Right renal pelvis (tissue), 4 donors: ENCODE measurements at places on chromosomes 1 and 21. TPM values are rescaled to one million over a fixed set of nuclear protein-coding genes. Genes with fewer than 3 reads are reported as not detected.

ADAR gene
- polyA plus RNA-seq = 132 TPM

MYBPH gene
- polyA plus RNA-seq = 0.25 TPM

MAP10 gene
- 8.0 TPM for polyA plus RNA-seq

LAMC2 gene
- polyA plus RNA-seq = 6.0 TPM

LIPI gene
- polyA plus RNA-seq = 0.36 TPM

DNA sequence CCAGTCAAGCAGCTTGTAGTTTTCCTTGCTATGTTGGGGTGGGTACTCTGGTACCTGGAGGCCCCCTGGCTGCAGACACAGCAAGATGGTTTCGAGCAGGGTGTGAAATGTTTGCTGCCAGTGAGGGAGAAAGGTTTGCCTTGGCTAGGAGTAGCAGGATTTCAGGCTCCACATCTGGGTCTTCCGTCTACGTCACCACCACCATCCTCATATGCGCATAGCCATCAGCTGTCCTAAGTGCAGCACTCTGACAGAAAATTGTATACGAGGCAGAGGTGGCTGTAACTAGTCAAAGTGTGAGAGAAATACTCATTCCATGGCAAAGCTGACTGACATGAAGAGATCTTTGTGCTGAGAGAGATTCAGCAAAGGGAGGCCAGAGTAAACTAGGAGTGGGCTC is 212.6 kb downstream of the NFIA start:
- no peak for DNase-seq

- DNase-seq = no peak
These were observed 36.8 kb downstream of the KCNAB2 start for GRCh38 chr1:6082430-6082971.

DNA sequence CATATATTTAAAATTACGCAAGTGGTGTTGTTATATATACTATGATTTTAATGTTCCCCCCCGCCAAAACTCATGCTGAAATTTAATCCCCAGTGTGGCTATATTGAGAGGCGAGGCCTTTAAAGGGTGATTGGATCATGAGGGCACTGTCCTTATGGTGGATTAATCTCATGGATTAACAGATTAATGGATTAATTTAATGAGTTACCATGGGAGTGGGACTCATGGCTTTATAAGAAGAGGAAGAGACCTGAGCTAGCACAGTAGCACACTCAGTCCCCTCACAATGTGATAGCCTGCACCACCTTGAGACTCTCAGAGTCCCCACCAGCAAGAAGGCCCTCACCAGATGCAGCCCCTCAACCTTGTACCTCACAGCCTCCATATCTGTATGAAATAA is 34.8 kb downstream of the C1orf198 start:
- no peak for DNase-seq

GRCh38 chr1:184695023-184695422 is 59.6 kb downstream of the EDEM3 start:
- DNase-seq = no peak

DNA sequence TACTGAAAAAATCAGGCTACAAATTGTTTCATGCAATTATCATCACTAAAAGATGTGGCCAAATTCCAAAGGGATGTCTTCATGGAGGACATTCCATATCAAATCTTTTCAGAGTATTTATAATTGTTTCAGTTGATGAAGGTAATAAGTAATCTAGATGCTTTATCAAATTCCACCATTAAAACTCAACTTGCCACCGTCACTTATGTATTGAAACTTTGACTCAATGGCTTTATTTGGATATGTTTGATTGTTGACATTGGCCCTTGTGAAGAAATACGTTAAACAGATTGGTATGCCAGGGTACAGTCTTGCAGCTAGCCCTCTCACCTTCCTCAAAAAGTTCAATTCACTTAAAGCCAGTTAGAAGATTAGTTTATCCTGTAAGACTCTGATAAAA is 32.2 kb upstream of the PALMD start:
- no peak for DNase-seq

DNA sequence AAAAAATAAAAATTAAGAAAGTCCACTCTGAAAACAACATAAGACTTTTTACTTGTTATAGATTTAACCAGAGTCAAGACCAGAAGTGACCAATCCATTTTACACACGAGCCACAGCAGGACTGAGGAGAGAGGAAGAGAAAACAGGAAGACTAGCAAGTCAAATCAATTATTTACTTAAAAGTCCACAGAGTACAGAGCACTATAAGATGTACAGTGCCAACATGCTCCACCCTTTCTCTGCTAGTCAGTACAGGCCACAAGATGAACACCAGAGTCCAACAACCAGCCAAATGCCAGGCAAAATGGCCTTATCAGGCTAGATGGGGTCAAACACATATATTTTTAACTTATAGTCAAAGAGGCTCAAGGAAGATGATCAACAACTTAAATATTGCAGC is 19.5 kb downstream of the LUZP1 start:
- DNase-seq = no peak

DNA sequence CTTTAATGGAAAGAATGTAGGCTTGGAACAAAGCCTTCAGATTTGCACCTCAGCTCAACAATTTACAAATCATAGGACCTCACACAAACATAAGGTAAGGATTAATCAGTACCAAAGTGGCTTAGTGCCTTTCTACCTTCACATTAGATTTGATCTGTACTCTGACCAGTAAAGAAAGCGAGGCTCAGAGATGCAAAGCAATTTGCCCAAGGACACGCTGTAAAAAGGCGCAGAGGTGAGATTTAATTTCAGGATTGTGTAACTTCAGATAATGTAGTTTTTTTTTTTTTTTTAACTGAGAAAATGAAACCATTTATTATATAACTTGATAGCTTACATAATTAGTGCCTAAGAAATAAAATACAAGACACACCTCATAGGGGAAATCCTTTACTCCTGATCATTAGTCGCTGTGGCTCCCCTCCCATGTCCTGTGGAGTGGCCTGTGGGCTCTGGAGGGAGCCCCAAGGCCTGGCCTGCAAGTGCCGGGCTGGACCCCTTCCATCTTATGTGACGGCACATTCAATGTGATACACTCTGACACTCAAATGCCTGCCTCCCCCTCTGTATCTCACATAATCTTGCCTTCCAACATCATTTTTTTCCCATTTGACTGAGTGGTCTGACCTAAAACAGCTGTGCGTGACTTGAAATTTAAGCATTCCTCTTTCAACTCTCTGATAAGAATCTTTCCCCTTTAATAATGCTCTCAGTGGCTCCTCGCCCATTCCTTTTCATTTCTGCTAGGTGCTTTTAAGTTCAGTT is 426.5 kb upstream of the DAB1 start:
- no peak for DNase-seq

GRCh38 chr1:19138331-19138730 is 71.7 kb downstream of the UBR4 start:
- DNase-seq = no peak

GRCh38 chr1:65109487-65109886 is 38.5 kb upstream of the AK4 start:
- no peak for DNase-seq

DNA sequence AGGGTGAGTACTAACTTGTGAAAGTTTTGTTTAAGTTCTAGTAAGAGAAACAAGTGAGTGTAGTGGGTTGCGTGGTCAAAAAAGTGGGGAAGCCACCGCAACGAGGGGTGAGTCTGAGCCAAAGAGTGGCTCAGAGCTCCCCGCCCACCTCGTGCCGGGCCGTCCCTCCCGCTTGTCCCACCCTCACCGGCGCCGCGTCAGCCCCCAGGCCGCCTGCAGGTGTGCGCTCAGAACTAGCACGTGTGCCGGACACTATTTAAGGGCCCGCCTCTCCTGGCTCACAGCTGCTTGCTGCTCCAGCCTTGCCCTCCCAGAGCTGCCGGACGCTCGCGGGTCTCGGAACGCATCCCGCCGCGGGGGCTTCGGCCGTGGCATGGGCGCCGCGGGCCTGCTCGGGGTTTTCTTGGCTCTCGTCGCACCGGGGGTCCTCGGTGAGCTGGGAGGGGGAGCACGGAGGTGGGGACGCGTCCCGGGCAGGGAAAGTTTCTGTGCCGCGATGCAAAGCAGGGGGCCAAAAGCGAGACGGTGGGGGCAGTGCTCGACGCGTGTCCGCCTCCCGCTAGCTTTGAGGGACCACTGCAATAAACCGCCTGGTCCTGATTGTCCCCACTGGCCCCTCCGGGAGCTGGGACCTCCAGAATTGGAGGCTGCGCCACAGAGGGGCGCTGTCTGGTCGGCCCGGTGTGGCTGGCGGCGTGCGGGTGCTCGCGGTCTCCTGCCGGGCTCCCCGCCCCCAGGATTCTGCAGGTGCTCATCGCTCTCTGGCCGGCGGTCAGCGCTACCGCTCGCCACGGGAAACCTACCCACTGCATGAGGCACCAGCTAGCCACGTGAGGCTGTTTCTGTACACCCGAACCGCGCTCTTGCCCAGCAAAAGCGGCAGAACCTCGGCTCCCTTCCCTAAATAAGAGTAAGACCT is at the start of gene CR2:
Gene CR2 (plus strand): TSS at position 283 of the 919 bp plus-strand sequence. CDS start 91 bp downstream, at position 374.
- no peak for DNase-seq

DNA sequence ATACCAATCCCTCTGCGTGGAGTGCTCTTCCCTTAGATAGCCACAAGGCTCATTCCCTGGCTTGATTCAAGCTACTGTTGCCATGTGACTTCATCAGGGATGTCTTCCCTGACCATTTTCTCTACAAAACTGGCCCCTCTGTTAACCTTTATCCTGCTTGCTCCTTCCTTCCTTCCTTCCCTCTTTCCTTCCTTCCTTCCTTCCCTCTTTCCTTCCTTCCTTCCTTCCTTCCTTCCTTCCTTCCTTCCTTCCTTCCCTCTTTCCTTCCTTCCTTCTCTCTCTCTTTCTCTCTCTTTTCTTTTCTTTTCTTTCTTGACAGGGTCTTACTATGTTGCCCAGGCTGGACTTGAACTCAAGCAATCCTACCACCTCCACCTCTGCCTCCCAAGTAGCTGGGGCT is 6.2 kb upstream of the RYR2 start:
- no peak for DNase-seq
